Right renal cortex interstitium (tissue), 3 donors: ENCODE measurements at places on chromosomes 3 and 15. TPM values are rescaled to one million over a fixed set of nuclear protein-coding genes. Genes with fewer than 3 reads are reported as not detected.

DNA sequence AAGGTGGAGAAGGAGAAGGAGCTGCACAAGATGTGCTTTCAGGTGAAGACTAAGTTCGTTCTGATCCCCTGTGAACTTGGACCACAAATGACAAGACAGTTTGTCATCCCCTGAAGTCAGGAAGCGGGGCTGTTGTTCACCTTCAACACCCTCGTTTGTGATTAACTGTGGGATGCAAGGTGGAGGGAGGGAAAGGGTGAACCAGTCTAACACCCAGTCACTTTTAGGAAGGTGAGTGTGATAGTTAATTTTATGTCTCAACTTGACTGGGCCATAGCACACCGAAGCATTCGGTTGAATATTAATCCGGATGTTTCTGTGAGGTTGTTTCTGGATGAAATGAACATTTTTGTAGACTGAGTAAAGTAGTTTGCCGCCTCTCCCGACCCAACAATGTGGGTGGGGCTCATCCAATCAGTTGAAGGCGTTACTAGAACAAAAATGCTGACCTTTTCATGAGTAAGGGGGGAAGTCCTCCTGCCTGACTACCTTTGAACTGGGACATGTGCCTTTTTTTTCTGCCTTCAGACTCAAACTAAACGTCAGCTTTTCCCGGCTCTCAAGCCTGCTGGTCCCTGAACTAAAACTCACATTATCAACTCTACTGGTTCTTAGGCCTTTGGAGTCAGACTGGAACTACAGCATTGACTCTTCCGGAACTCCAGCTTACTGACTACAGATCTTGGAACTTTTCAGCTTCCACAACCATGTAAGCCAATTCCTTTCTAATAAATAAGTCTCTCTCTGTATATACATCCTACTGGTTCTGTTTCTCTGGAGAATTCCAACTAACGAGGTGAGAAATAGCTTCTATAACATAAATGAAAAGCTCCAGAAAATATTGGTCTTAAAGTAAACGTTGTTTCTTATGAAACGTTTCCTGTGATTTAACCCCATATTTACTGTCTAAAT lies 264.0 kb upstream of the SLITRK3 start:
- DNase-seq = no peak

DNA sequence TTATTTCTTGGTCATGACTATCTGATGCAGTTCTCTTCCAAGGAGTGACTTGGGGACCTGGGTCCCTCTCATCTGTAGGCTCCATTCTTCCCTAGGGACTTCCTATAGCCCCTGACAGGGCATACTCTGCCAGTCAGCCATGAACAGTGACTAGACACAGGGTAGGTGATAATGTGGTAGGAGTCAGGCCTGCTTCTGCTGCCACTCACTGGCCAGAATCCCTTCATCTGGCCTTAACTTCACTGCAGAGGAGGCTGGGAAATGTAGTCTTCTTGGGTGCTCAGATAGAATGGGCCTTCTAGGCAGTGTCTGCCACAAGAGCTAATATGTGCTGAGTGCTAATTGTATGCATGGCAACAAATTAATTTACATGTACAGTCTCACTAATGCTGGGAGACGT lies 84.5 kb downstream of the CACNA2D3 start:
- DNase-seq = no peak

Gene DLL4
- polyA plus RNA-seq = 9.1 TPM

DNA sequence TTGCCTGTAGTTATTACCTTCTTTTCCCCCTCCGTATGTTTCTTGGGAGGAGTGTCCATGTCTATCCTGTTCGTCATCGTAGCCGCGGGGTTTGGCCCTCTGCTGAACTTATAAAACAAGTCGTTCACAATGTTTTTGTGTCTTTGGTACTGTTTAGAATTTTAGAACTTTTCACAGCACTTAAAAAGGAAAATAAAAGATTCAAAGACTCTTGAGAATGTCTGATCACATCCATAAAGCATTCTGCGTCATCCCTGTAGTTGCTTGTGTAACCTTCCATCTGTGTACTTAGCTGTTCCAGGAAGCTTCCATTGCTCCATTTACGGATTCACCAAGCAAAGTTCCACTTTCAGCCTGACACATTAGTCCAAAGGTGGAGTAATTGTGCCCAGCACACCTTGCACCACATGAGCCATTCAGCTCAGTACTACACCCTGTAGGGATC lies 677.1 kb upstream of the NR2F2 start:
- DNase-seq = no peak

GRCh38 chr3:123540285-123540684 lies 44.6 kb downstream of the HACD2 start:
- DNase-seq = no peak

GRCh38 chr3:48507256-48508061 lies 3.5 kb upstream of the SHISA5 start:
- no peak for DNase-seq

Gene CDHR4
- polyA plus RNA-seq = not detected

GRCh38 chr3:138474163-138474562 lies 39.7 kb downstream of the ESYT3 start:
- DNase-seq = no peak

GRCh38 chr3:186931532-186932280 lies 1.4 kb downstream of the ST6GAL1 start:
- no peak for DNase-seq

Gene TIGIT
- 0.07 TPM for polyA plus RNA-seq

- DNase-seq = no peak
Observed at GRCh38 chr3:33363113-33363800, 76.9 kb downstream of the UBP1 start.

DNA sequence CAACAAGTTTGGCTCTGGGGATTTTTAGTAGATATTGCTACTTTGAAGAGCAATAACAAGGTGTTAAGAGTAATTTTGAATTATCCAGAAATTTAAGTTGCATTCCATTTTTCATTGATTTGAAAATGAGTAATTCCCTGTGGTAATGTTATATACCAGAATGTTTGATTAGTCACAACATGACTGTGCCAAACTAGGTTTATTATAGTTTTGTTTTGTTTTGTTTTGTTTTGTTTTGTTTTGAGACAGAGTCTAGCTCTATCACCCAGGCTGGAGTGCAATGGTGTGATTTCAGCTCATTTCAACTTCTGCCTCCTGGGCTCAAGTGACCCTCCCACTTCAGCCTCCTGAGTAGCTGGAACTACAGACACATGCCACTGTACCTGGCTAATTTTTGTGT lies 40.7 kb downstream of the CNOT10 start:
- no peak for DNase-seq

DNA sequence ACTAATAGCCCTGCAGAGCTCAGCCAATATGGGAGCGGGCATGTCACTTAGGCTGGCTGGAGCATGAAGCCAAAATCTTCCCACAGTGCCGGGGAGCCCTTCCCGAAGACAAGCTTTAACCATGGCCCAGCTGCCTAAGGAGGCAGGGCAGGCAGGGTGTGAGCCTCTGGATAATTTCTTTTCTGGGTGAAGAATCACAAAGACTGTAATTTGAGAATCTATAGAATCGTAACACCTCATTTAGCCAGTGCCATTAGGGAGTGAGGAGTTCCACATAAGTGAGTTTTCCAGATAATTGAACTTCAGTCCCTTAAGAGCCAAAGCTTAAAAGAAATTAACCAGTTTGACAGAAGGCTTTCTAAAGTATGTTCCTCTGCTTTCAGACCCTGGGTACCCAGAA lies 40.2 kb upstream of the TLE3 start:
- no peak for DNase-seq

DNA sequence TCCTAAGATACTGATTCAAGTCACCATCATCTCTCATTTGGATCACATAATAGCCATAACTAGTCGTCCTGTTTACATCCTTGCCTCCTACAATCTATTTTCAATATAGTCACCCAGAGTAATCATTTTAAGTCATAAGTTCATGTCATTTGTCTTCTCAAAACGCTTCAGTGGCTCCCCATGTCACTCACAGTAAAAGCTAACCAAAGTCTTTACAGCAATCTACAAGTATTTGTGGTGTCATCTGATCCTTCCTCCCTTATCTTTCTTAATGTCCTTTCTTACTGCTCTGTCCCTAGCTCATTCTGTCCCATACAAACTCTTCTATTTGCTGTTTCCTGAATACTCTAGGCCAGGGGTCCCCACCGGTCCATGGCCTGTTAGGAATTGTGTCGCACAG lies 28.8 kb downstream of the GBE1 start:
- no peak for DNase-seq

GRCh38 chr15:78065973-78066946 lies 11.3 kb downstream of the TBC1D2B start:
- DNase-seq = no peak

GRCh38 chr15:56866803-56867202 lies 51.6 kb upstream of the TCF12 start:
- DNase-seq = no peak

Gene RHCG
- polyA plus RNA-seq = 2.4 TPM

DNA sequence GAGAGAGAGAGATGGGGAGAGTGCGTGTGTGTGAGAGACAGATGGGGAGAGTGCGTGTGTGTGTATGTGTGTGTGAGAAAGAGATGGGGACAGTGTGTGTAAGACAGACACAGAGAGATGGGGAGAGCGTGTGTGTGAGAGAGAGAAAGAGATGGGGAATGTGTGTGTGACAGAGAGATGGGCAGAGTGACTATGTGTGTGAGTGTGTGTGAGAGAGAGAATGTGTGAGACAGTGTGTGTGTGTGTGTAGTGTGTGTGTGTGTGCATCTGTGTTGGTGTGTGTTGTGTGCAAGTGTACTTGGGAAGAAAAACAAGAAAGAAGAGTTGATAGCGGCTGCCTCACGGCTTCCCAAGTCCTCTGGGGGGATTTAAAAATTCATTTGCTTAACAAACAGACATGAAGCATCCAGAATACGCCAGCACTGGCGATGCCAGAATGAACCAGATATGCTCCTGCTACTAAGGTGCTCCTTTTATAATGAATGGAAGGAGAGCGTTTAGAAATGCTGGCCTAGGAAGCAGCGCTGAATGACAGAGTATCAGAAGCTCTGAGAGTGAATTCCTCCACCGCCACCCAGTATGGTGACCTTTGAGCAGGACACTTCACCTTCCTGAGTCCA lies 186.1 kb upstream of the TSC22D2 start:
- DNase-seq = no peak

- DNase-seq = no peak
Observed at GRCh38 chr3:22318325-22318724, 567.3 kb upstream of the ZNF385D start.

DNA sequence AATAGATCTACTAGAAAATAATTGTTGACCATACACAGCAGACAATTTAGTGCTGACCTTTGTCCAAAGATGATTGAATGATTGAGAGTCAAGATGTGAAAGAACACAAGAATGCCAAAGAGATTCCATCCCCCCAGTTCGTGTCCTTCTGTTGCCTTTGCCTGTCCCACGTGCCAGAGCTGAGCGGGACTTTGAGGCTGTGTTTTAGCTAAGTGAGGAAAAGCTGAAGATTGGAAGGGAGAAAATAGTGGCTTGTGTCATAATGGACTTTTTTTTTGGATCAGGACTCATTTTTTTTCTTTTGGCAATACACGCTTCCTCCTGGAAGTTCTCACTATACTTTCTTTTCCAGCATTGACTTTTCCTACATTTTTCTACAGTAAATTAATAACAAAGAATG lies 206.6 kb upstream of the MDFIC2 start:
- DNase-seq = no peak
